ENCODE measurements at places on chromosomes 13 and 19.

DNA sequence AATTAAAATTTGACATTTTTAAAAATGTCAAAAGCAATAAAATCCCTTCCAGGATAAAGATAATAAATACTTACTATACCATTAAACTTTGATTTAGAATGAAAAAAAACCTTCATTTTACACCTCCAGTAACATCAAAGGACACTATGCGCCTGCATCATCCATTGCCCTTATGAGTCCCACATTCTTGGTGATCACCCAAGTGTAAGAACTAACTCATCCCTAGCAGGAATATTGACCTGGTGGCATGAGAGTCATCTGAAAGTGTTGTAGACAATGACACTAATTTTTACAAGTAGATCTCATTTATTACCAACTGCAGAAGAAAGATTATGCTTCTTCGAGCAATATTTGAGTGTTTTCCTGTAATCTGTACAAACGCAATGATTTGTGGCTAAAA lies 1128.9 kb downstream of the EFNB2 start:
- DNase-seq = no peak

DNA sequence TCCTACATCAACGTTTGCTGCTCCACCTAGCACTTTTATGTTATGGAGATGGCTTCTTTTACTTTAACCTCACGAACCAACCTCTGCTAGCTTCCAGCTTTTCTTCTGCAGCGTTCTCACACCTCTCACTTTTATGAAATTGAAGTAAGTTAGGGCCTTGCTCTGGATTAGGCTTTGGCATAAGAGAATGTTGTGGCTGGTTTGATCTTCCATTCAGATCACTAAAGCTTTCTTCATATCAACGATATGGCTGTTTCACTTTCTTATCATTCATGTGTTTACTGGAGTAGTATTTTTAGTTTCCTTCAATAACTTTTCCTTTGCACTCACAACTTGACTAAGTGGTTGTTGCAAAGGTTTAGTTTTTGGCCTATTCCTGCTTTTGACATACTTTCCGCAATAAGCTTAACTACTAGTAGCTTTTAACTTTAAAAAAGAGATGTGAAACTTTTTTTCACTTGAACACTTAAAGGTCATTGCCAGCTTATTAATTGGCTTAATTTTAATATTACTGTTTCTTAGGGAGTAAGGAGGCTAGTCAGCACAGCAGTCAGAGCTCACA lies 60.0 kb upstream of the SPRY2 start:
- DNase-seq = no peak

DNA sequence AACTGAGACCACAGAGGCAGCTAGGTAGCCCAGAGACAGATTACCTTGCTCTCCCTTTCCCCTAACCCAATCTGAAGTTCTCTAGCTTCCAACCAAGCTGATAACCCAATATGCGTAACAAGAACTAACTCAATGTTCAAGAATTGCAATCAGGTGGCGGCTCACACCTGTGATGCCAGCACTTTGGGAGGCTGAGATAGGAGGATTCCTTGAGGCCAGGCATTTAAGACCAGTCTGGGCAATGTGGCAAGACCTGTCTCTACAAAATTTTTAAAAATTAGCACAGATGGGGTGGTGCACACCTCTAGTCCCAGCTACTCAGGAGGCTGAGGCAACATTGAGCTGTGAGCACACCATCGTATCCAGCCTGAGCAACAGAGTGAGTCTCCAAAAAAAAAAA lies 86.7 kb upstream of the IPO5 start:
- no peak for DNase-seq

DNA sequence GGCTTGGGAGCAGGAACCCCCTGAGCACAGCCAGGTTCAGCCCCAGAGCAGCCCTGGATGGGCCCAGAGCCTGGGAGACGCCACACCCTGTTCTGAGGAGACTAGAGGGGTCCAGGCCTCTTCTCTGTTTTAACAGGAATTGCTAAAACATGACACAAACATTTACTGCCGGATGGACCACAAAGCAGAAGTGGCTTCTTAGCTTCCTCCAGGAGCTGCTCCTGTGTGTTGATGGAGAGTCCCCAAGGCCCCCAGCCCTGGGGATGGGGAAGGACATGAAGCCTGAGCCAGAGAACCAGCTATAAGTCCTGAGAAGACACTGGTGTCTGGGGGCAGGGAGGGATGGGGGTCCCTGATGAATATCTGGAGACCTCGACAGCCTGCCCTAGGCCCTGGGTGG lies 14.6 kb downstream of the CEACAM3 start:
- no peak for DNase-seq

DNA sequence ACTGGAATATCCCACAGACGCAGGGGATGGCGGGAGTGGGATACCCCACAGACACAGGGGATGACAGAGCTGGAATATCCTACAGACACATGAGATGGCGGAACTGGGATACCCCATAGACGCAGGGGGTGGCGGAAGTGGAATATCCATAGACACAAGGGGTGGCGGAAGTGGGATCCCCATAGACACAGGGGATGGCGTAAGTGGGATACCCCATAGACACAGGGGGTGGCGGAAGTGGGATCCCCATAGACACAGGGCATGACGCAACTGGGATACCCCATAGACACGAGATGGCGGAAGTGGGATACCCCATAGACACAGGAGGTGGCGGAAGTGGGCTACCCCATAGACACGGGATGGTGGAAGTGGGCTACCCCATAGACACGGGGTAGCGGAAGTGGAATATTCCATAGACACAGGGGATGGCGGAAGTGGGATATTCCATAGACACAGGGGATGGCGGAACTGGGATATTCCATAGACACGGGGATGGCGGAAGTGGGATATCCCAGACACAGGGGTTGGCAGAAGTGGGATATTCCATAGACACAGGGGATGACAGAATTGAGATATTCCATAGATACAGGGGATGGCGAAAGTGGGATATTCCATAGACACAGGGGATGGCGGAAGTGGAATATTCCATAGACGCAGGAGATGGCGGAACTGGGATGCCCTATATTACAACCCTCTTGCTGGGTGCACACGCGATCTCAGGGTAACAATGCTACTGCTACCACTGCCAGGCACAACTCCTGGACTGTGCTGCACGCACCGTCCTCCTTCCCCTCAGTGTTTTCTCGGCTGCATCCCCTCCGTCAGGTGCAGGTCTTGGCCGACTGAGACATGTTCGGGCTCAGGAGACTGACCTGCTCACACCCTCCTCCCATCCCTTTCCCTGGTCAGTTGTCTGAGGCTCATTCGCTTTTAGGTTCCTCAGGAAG lies 28.1 kb downstream of the ZNF787 start:
- DNase-seq = no peak

GRCh38 chr13:96034662-96035061 lies 18.5 kb downstream of the UGGT2 start:
- DNase-seq = no peak

- no peak for DNase-seq
Observed at GRCh38 chr19:30228835-30229524, 143.2 kb upstream of the ZNF536 start.
